ENCODE measurements at places on chromosomes 7 and 10.

- DNase-seq, result peak; percentile 33
These were observed 118.1 kb downstream of the ZNF365 start for GRCh38 chr10:62492012-62492869.

GRCh38 chr10:107733328-107734130 is 569.0 kb upstream of the SORCS1 start:
- no peak for DNase-seq

DNA sequence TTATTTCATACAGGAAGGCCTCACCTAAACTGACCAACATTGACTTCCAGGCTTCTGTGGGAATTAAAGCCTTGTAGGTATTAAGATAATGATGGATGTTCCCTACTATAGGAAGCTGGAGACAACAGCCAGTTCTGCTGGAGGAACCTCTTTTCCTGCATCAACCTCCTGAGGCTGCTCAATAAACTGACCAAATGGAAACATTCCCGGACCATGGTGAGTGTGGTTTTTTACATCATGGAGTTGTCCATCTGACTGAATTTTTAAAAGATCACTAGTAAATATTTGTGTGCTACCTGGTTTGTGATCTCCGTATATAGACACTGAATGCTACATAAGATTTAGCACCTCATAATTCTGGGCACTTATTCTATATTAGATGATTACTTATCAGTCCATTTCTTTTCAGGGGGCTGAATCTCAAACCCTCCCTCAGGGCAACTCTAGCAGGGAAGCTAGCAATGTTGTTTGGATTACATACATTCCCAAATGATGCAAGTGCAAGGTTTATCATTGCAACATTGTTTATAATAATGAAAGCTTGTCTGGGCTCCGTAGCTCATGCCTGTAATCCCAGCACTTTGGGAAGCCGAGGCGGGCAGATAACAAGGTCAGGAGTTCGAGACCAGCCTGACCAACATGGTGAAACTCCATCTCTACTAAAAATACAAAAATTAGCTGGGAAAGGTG is 21.5 kb upstream of the SMKR1 start:
- DNase-seq, result no peak

GRCh38 chr10:130745251-130745650 is 566.3 kb downstream of the TCERG1L start:
- no peak for DNase-seq

DNA sequence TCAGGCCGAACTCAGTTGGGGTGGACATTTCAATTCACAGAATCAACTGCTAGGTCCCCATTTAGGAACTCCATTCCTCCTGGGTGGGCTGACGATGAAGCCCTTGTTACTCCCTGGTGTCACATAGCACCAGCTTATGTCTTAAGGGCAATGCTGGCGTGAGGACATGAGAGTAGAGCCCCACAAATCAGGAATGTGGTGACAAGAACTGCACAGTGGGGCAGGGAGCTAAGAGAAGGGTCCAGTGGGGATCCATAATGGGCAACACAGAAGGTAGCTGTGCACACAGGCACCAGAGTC is 57.0 kb downstream of the LYZL1 start:
- no peak for DNase-seq

GRCh38 chr10:80442879-80443278 is 11.2 kb upstream of the TSPAN14 start:
- DNase-seq, result no peak

- DNase-seq, result peak; percentile 14
These were observed 66.7 kb downstream of the EMX2 start for GRCh38 chr10:117609095-117609795.

All from Calu3 (cell line).